ENCODE measurements at places on chromosomes 5 and 9.

GRCh38 chr5:3300726-3301125 lies 294.9 kb upstream of the IRX1 start:
- DNase-seq: no peak

- no peak for DNase-seq
Measured at GRCh38 chr5:149387982-149388381, 8.9 kb upstream of the IL17B start.

DNA sequence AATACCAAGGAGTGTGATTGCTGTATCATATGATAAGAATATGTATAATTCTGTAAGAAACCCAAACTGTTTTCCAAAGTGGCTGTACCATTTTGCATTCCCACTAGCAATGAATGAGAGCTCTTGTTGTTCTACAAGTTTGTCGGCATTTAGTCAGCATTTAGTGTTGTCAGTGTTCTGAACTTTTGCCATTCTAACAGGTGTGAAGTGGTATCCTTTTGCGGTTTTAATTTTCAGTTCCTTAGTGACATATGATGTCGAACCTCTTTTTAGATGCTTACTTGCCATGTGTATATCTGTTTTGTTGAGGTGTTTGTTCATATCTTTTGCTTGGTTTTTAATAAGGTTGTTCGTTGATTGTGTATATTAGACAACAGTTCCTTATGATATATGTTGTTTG lies 296.3 kb upstream of the IZUMO3 start:
- DNase-seq: no peak

- no peak for DNase-seq
Measured at GRCh38 chr5:133700251-133700650, 87.9 kb upstream of the FSTL4 start.

DNA sequence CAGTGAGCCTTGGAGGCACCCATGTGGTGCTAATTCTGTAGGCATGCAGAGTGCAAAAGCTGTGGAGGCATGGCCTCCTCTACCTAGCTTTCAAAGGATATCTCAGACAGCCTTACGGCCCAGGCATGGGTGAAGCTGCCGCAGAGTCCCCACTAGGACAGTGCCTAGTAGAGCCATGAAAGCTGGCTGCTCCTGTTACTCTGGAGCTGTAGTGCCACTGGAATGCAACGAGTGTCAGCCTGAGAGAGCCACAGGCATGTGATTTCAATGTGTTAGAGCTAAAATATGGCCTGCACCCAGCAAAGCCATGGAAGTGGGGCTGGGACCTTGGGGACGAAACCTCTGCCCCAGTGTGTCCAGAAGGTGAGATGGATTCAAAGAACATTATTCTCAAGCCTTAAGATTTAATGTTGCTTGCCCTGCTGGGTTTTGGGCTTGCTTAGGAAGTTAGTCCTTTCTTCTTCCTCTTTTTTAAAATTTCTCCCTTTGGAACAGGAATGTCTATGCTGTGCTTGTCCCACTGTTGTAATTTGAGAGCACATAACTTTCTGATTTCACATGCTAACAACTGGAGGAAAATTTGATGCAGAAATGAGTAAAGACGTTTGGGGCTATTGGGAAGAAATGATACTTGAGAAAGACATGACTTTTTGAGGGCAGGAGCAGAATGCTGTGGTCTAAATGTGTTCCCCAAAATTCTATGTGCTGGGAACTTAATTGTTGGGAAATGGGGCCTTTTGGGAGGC lies 298.4 kb downstream of the PSAT1 start:
- DNase-seq: no peak

GRCh38 chr5:65014769-65015168 lies 246.0 kb downstream of the CWC27 start:
- no peak for DNase-seq

DNA sequence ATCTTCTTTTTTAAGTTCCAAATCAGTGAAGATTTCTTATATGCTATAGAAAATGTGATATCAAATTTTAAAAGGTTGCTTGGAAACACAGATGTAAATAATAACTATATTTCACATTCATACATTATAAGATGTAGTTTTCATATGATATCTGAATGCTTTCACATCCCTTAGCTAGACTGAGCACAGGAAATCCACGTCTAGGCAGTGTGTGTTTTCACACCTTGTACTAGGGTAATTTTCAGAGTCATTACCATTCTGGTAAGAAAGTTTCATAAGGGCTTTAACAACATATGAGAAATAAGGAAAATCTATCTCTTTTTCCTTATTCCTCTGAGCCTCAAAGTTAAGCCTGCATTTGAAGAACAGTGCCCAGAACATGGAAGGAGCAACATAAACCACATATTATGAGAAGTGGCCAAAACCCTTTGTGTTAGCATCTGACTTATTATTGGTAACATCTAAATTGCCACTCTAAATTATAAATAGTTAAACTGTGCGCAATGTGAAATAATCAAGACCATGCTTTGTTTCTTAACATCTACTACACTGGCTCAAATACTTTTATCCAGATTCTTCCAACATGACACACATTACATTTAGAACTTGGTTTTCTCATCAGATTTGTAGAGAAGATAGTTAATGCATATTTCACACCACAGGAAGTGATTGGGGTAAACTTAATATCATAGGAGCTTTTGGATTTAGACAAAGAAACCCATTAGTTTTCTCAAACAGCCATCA lies 113.3 kb downstream of the PPP2R2B start:
- DNase-seq: no peak

DNA sequence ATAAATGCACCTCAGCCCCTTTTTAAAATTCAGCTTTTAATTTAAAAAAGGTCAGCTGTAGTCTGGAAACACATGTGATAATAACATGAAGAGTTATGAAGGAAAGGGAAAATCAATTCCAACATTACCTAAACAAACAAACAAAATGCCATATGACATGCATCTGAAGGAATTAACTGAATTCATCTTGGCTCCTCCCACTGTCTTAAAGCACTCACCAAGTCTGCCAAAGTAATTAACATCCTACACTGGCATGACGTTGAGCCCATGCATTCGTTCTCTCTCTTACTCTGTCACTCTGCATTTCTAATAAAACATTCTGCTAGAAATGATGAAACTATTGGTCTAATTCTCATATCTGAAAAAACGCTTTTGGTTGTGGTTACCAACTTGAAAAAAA lies 37.7 kb downstream of the TSSK1B start:
- no peak for DNase-seq

DNA sequence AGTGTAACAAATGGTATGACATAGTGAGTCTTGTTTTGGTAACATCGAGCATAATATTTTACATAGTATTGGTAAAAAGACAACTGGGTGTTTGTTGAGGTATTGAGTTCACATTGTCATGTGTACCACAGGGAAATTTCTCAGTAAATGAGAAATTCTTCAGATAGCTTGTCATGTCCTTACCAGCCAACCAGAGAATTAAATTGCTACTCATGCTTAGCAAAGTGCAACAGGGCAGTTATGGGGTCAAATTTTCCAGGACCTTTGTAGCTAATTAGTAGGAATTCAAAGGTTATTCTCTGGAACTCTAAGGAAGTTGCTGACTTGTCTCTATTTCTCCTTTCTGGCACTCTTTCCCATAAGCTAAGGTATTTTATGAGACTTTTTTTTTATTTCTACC lies 595.7 kb downstream of the EFNA5 start:
- DNase-seq: no peak

DNA sequence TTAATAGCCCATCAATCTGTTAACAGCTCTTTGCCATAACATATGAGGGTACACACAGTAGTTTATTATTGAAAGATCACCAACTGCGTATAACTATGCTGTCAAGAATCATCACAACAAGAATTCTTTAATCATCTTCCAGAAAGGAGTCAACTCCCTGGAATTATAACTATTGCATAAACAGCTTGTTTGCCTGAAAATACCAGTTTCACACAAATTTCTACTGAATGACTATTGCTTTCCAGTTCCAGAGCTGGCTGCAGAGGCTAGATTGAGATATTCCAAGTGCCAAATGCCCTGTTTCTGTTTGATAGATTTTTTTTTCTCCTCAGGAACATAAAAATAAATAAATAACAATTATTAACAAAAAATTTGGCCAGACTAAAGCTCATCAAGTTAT lies 444.7 kb downstream of the TLE1 start:
- DNase-seq: no peak

DNA sequence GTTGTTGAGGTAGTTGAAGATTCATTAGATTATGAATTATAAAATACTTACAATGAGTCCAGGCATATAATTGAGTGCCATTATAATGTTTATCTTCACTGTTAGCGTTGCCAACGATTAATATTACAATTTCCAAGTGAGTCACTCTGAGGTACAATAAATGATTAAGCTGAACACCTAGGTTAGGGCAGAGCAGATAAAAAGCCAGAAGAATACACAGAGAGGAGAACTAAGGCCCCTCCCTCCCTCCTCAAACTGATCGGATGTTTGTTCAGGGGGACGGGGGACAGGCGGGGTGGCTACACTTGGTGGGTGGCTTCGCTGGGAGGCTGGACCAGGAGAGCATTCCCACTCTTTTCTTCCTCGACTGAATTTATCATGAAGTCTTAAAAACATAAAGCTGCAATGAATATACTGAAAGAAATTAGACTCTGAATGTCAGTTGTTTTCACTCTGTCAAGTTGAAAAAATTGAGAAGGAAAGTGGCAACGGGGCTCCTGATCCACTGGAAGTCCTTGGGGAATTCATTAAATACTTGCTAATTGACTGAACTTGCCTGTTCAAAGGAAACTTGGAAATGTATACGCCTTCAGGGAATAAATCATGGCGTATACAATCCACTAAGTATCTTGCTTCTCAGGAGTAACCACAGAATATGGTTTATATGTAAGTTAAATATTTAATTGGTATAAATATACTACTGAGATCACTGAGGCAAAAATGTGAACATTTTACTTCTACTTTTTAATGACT lies 198.1 kb downstream of the TSSK1B start:
- DNase-seq: no peak

- no peak for DNase-seq
Measured at GRCh38 chr5:91291628-91292569, 91.2 kb downstream of the ARRDC3 start.

- DNase-seq: no peak
Measured at GRCh38 chr5:148556835-148557234, 97.5 kb downstream of the HTR4 start.

DNA sequence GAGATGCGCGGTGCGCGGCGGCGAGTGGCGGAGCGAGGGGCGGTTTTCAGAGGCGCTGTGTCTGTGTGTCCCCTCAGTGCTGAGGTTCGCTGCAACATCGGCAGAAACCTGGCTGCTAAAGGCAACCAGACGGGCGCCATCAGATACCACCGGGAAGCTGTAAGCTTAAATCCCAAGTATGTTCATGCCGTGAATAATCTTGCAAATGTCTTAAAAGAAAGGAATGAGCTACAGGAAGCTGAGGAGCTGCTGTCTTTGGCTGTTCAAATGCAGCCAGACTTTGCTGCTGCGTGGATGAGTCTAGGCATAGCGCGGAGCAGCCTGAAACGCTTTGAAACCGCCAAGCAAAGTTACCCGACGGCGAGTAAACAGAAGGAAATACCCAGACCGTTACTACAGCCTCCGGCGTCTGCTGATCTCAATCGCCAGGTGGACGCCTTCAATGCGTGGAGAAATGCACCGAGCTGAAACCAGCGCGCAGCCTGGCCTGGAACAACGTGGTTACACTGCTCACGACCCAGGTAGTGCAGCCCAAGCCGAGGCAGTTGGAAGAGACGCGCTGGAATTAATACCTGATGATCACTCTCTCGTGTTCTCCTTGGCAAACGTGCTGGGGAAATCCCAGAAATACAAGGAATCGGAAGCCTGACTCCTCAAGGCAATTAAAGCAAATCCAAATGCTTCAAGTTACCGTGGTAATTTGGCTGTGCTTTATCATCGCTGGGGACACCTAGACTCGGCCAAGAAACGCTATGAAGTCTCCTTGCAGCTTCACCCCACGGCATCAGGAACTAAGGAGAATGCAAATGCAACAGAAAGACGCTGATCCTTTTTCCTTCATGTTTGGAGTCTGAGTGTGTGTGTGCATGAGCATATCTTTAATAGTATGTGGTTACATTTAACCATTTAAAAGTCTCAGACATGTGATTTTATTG lies 15.9 kb downstream of the OR2V1 start:
- DNase-seq: no peak

DNA sequence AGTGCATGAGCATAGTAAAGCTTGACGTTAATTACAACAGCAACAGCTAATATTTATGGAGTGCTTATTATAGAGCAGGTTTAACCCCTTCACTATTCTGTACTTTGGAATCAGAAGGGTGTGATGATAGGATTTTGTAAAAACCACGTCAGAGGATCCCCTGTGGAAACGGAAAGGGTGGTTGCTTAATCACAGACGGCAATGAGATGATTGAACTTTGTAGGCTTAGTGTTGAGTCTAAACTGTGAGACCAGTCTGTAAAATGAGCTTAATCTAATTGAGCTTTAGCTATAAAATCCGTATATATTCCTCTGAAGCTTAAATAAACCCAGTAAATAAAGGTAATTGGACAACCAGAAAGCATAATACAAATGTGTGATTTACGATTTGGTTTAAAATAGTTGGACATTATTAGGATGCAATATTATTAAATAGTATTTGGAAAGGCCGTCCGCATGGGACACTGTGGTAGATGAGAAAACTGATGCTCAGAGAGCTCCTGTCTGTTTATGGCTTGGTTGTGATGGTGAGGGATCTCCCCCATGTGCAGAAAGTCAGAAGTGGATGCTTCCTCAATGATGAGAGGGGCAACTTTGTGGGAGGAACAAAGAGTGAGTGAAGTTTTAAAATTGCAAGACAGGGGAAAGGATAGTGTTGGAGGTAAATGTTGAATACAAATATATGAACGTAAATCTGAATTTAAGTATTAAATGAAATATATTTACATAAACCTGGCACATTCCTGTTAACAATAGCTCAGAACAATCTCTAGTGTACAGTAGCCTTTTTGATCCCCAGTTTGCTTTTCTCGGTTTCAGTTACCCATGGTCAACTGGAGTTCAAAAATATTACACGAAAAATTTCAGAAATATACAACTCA lies 23.4 kb upstream of the SCGB3A2 start:
- DNase-seq: no peak

GRCh38 chr5:22567983-22568382 lies 285.2 kb downstream of the CDH12 start:
- DNase-seq: no peak

- no peak for DNase-seq
Measured at GRCh38 chr9:33114746-33115145, 38.3 kb upstream of the SMU1 start.

GRCh38 chr5:1054799-1055775 lies 46.5 kb downstream of the NKD2 start:
- no peak for DNase-seq

- no peak for DNase-seq
Measured at GRCh38 chr5:141940695-141941271, 17.1 kb downstream of the DELE1 start.

GRCh38 chr5:37111426-37112382 lies 137.5 kb downstream of the CPLANE1 start:
- DNase-seq: no peak

- no peak for DNase-seq
Measured at GRCh38 chr9:18036422-18037187, 437.3 kb upstream of the ADAMTSL1 start.

DNA sequence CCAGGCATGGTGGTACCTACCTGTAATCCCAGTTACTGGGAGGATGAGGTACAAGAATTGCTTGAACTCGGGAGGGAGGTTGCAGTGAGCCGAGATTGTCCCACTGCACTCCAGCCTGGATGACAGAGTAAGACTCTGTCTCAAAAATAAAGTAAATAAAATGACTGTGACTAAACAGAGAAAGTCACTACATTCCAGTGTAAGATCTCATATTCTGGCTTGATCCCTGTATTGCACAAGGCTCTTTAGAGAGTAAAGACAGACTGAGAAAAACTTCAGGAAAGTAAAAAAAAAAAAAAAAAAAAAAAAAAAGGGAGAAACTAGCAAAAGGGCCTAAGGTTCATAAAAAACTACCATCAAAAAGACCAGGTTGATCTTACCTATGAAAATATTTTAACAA lies 106.6 kb upstream of the PJA2 start:
- no peak for DNase-seq

All from stimulated activated CD8-positive, alpha-beta memory T cell treated with anti-CD3 and anti-CD28 coated beads, Interleukin-4, amount 100 ng/mL, for 24 hours (primary cell).